ENCODE measurements at places on chromosomes 6 and 20.

DNA sequence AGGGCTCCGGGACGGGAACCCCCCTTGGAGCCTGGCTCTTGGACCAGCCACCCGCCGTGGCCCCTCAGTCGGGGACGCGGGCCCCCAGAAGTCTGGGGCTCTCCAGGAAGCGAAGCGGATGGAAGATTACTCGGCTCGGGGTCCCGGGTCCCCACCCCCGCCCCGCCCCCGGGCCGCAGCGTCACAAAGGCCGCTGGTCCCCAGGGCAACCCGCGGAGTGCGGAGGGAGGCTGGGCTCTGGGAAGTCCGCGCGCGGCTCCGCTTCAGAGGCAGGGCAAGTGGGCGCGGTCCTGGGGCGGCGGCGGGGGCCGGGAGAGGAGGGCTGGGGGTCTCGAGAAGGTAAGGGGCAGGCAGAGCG is at the start of gene FNDC11:
TSS of gene FNDC11 (plus strand) at position 227 of the 358 bp plus-strand sequence. CDS start 1,505 bp downstream, outside the sequence.
- no peak for DNase-seq

DNA sequence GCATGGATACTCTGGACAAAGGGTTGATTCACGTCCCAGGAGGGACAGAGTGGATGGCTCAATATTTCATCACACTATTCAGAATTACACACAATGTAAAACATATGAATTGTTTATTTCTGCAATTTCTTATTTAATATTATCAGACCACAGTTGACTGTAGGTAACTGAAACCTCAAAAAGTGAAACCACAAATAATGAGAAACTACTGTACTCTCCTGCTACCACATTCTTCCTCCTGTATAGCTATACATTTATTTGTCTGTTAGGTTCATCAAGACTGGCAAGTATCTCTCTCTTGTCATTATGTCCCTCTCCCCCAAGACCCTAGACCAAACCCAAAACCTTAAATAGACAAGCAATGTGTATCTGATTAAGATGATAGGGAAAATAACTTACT is 60.0 kb downstream of the SYCP2 start:
- no peak for DNase-seq

DNA sequence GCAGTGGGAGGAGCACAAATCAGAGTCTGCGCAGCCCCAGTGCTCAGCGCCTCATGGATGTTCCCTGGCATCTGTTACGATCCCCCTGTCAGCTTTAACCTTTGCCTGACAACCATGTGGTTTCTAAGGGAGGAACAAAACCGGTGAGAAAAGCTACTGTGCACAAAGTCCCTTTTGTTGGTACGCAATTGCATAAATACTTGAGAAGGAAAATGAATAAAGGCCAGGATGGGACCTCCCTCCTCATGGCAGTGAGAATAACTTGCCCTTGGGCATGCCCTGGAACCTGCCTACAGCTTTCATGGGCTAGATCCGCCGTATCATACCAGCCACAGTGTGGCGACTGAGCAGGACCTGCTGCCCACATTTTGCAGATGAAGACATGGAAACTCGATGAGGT is 81.0 kb downstream of the RIN2 start:
- DNase-seq = no peak

GRCh38 chr20:40335437-40335836 is 353.6 kb downstream of the MAFB start:
- no peak for DNase-seq

GRCh38 chr6:155247618-155248007 is 16.2 kb upstream of the CLDN20 start:
- DNase-seq = no peak

DNA sequence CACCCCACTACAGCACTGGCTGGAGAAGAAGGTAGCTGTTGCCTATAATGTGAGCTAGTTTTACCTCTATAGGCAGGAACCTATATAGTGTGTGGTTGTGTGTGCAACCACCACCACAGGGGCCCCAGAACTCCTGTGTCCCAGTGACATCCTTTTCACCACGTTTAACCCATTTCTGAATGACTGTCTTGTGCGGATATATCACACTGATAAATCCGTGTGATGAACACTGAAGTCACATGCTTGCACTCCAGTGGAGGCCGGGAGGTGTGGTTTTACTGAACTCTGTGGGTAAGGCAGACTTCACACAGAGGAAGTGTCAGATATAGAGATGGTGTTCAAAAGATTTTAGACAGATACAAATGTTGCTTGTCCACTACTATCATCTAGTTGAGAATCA is 32.5 kb downstream of the SDHAF4 start:
- no peak for DNase-seq

DNA sequence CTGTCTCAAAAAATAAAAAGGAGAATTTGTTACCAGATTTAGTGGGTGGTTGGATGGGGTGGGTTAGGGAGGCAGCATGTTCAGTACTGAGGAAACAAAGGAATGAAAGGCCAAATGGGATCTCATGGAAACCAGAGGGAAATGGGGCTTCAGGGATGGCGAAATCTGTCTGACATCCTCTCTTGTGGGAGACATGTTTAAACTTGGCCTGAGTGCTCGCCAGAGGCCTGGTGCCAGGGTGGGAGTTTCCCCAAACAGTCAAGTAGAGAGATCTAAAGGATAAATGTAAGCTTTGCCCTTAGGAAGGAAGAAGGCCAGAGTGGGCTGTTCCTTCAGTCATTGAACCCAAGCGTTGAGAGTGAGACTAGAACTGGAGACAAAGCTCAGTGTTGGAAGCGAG is 61.9 kb upstream of the AKIRIN2 start:
- no peak for DNase-seq

DNA sequence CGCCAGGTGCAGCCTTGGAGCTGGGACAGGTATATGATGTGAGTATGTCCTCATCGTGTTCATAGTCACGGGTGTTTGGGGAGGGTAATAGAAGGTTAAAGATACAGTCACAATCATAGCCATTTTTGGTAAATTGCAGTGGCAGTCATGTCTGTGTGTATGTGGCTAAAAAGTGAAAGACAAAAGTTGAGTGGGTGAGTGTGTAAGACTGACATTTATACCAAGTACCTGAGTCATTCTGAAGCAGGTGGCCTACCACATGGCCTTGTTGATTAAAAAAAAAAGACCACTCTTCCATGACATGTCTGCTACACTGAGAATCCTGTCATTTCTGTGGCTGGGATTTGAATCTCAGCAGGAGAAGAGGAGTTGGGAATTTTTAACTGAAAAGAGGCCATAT is 181.9 kb downstream of the SCP2D1 start:
- DNase-seq = no peak

Measured in HCT116 (cell line).